ENCODE measurements at places on chromosomes 4 and X. TPM values are rescaled to one million over a fixed set of nuclear protein-coding genes. Genes with fewer than 3 reads are reported as not detected.
A peak's percentile ranks its signal among the peaks of the same experiment; 100 is the strongest.

GRCh38 chr4:44093390-44093789, 355.2 kb downstream of the KCTD8 start:
- no peak for DNase-seq

The ELK1 gene
- 29.2 TPM for total RNA-seq

- DNase-seq = no peak
Observed at GRCh38 chr4:97627750-97628149, 515.5 kb downstream of the STPG2 start.

The REPS2 gene
- total RNA-seq = 18.9 TPM

- no peak for DNase-seq
Observed at GRCh38 chrX:86579777-86580176, 431.5 kb downstream of the DACH2 start.

DNA sequence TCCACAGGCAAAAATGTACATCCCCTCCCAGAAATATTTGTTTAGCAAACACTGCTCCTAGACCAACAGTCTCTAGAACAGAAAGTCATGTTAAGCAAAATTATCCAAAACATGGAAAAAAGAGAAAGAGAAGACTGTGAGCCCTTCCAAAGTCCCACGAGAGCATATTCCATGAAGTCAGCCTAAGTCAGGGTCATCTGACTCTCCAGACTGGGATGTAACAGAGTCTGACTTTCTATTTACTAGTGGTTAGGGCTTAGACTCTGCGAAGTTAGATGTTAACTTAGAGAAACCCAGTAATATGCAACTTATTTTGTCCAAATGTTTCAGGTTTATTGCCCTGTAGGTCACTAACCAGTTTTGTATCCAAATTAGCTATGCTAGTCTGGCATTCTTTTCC, 102.3 kb downstream of the MID1 start:
- DNase-seq = no peak

GRCh38 chr4:163274861-163275260, 57.5 kb downstream of the NPY1R start:
- no peak for DNase-seq

GRCh38 chr4:123446865-123447474, 50.4 kb downstream of the SPRY1 start:
- no peak for DNase-seq

DNA sequence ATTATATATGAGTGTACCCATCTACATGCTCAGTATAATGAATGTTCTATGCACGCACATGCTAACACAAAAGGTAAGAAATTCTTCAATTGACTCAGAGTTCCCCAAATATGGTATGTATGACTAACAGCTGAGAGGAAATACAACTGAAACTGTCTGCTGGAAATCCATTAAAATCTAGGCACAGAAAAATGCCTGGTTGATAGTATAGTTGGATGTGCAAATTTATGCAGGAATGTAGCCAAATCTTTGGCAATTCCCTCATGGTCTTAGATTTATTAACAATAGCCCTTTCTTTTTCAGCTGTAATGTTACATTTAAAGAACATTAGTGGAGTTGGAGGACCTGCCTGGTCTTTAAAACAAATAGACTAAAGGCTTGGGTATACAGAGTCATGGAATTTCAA, 5.5 kb downstream of the CAMK2D start:
- no peak for DNase-seq

DNA sequence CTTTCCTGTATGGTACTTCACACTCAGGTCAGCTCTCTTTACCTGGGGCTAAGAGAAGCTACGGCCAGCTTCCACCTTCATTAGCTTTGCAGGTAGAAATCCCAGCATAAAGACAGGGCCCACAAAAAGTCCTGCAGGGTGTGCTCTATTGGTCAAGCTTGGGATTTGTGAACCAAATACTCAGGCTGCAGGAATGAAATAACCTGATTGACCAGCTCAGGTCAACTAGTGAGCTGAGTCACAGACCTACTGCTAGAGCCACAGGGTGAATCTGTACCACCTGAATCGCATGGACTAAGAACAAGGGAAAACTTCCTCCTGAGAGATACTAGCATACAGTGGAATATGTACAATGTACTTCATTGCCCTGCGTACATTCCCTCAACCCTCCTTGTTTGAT, 172.2 kb downstream of the HHIP start:
- no peak for DNase-seq

- DNase-seq = peak; percentile 82
Observed at GRCh38 chr4:87209696-87210095, 10.7 kb downstream of the KLHL8 start.

The YIPF7 gene
- total RNA-seq = not detected

- no peak for DNase-seq
Observed at GRCh38 chrX:20053537-20053936, 62.7 kb upstream of the BCLAF3 start.

DNA sequence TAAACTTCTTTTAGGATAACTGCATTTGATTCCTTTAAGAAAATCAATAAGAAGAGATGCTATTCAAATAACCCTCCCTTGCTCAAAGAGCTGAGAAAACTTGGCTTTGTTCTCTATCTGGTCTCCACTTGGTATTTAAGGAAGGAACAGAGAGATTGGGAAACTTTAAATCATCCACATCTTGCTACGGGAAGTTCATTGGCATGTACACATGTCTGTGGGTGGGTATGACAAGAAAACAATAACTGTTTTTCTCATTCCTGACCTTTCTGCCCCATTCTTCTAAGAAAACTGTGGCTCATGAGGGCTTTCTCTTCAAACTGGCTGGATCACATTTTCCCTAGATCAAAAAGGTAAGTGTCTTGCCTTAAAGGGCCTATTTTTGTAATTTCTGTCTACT, 6.0 kb downstream of the SEL1L3 start:
- DNase-seq = no peak

DNA sequence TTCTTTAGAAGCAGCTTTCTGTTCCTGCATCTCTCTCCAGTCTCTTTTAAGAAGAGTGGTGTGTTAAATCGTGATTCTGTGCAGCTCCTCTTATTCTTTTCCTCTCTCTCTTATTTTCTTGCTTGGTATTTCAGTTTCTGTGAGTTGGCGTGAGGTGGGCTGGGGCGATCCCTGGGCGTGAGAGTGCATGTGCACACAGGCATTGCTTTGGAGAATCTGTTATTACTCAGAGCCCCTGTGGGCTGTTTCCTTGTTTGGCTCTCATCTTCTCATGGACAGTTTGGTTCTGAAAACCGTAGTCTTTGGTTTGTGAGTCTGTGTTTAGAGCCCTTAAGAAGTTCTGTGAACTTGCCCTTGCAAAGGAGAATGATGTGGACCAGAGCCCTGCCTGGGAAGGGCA, 97.2 kb upstream of the CLNK start:
- no peak for DNase-seq

DNA sequence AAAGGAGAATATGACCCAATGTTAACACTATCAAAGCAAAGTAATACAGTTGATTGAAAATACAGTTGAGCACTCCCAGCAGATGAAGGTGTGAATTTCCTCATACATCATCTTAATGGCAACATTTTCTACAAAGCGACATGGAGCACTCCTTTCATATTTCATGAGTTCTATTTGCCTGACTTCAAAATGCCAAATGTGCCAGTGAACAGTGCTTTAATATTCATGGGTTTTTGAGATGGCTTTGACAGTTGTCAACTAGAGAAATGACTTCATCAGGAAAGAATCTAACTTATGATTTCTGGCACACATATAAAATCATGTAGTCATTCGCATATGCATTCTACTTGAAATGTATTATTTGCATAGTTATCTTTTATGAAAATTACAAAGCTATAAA, 222.4 kb downstream of the GALNTL6 start:
- no peak for DNase-seq

DNA sequence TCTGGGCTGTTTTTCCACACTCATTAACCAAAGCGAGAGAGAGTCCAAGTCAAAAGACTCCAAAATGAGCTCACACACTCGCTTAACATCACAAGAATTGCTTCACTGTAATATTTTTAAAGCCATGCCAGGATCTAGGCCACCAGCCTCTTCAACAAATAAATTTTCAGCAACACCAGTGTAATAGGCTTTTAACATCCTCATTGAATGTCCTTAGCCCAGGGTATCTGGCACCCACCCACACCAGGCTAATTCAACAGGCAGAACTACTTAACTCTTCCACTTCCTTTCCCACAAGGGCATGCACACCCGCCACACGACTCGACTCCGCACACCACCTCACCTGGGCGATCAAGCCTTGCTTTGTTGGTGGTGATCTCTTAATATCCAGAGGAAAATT, 34.2 kb downstream of the FAT1 start:
- DNase-seq = peak; percentile 71

- DNase-seq = no peak
Observed at GRCh38 chrX:71052721-71053120, 15.4 kb downstream of the SNX12 start.

DNA sequence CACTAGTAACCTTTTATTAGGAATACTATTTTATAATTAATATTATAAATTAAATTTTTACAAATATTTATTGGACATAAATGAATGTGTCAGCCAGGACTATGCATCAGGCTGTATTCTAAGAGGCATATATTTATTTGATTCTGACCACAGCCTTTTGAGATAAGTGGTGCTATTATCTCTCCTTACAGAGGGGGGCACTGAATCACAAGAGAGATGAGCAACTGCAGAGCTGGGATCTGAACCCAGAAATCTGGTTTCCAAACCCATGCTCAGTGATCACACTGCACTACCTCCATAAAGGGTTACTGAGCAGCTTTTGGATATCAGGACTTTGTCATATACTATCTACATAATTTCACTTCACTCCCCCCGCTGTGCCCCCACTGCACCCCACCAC, 322.0 kb downstream of the TMA16 start:
- DNase-seq = no peak

DNA sequence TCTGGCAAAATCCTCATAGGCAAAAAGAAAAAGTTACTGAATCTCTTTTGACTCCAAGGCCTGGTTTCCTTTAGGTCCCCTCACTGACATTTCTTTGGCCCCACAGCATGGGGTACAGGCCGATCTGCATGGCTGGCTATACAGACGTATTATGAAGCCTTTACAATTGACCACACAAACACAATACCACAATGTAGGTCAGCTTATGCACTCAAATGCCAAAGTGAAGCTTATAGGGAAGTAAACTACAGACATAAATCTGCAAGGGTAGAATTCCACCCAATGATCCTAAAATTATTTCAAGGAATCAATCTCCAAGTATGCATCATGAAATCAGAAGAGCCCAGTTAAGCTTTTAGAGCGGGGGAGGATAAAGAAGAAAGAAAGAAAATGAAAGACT, 20.7 kb downstream of the STX18 start:
- DNase-seq = no peak

DNA sequence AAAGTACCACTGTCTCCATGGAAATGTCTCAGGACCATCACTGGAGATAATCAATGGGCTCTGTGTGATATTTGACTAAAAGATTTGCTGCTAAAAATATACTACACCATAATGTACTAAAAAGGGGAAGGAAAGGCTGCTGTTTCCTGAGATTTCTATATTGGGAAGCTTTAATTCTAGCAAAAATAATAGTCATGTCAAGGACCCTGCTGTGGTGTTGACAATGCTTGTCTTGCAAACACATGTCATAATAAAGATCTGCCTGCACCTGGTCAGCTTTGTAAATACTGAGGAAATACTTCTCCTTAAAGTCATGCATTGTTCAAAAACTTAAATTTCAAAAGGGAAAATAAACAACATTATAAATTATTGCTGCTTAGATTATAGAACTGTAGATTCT, 417.9 kb downstream of the GPM6A start:
- DNase-seq = no peak

- no peak for DNase-seq
Observed at GRCh38 chr4:32429151-32429550, 1709.0 kb downstream of the PCDH7 start.

The PGM2 gene
- total RNA-seq = 25.0 TPM

The FMR1NB gene
- not detected for total RNA-seq

GRCh38 chr4:69591364-69591763, 48.1 kb downstream of the UGT2A2 start:
- no peak for DNase-seq

DNA sequence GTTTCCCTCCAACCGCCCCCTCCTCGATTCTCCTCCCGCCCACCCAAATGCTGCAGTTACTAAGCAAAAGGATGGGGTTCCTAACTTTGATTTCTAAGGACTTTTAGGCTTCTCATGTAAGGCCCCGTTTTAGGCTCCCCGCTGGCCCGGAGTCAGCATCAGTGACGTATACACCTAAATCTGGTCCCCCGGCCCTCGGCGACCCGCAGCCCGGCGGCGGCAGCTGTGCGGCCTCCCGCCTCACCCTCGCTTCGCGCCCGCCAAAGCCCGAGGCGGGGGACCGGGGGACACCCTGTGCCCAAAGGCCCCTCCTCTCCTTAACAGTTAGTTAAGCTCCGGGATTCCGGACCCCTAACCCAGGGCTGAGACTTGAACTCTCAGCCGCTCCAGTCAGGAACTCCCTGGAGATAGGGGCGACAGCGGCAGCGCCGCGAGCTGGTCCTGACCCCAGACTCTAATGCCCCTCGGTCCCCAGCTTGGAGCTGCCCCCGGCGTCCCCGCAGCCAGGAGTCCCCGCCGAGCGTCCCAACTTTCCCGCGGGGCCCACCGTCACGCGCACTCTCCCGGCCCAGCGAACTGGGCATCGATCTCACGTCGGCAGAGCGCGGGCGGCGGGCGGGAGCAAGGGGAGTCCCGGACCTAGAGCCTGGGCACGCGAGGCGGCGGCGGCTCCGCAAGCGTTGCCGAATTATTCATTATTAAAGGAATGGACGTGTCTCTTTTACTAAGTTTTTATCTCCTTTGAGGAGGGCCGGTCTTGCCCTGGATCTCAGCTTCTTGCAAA, 1.5 kb upstream of the NR3C2 start:
- DNase-seq = peak; percentile 82

GRCh38 chr4:54439831-54440243, 210.7 kb downstream of the PDGFRA start:
- peak; percentile 29 for DNase-seq

DNA sequence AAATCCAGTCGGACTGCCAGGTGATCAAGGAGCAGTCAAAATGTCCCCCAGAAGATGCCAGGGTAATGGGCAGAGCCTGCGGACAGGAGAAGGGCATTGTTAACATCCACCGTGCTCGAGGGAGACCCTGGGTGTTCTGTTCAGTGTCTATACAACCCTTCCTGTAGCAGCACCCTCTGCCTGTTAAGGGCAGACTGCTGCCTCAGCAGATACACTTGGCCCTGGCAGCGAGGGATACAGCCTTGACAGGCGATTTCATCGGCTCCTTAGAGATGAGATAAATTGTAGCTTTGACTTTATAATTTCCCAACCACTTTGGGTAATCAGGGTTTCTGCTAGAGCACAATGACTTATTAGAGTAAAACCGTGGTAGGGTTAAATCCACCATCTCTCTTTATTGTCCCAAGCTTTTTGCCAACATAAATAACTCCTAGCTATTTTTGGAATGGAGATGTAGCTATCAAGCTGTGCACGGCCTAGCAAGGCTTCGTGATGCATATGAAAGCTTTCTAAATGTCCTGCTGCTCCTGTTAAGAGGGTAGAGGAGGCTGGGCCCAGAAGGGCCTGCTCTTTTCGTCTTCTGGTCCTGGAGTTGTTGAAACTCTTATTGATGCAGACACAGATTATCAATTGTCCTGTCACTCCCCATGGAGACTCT, 195.9 kb downstream of the CPEB2 start:
- DNase-seq = no peak

- no peak for DNase-seq
Observed at GRCh38 chrX:143270317-143270716, 244.6 kb downstream of the SPANXN4 start.

GRCh38 chrX:71106427-71106826, at the start of gene CXorf65:
CXorf65 (minus strand) TSS chrX:71106740; CDS start chrX:71106556, 184 bp downstream.
- DNase-seq = no peak

The CXCL5 gene
- total RNA-seq = 7.2 TPM

Measured in upper lobe of right lung (tissue), 1 donor.